ENCODE measurements at places on chromosomes 2 and 18. TPM values are rescaled to one million over a fixed set of nuclear protein-coding genes. Genes with fewer than 3 reads are reported as not detected.
A peak's percentile ranks its signal among the peaks of the same experiment; 100 is the strongest.

The MOCOS gene
- 0.16 TPM for total RNA-seq

The GNAL gene
- total RNA-seq = 1.1 TPM

The C2orf81 gene
- 7.5 TPM for total RNA-seq

The IL1B gene
- not detected for total RNA-seq

The TWIST2 gene
- not detected for total RNA-seq

DNA sequence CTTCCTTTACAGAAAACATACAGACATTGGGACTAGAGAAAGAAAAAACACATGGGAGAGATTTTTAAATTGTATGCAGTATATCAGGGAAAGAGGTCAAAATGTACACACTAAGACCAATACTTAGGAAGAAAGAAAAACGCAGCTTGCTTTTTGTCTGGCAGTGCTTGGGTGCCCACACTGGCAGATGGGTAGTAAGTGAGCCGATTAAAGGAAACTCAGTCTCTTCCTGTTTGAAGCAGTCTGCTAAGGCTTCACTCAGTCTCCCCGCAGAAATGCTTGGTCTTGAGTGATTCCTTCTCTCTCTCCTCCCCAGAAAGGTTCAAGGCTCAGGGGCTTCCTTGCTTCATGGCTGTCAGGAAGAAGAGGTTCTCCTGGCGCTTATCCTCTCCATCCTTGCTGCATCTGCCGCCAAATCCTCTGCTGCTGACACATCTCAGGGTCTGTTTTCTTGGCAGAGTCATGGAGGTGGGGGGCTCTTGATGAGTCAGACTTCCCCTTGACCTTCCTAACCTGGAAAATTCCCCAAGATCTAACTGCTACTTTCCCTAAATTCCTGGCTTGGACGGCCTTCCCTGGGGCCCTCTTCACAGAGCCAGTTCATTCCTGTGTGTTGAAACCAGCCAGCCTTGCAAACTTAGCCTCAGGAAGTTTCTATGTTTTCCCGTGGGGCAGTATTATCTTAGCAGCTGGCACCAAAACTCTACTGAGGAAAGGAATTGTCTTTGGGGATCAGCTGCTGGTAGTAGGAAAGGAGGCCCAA, 10.5 kb upstream of the TMSB10 start:
- DNase-seq = no peak

- DNase-seq = no peak
Observed at GRCh38 chr2:138058427-138058826, 94.2 kb downstream of the HNMT start.

DNA sequence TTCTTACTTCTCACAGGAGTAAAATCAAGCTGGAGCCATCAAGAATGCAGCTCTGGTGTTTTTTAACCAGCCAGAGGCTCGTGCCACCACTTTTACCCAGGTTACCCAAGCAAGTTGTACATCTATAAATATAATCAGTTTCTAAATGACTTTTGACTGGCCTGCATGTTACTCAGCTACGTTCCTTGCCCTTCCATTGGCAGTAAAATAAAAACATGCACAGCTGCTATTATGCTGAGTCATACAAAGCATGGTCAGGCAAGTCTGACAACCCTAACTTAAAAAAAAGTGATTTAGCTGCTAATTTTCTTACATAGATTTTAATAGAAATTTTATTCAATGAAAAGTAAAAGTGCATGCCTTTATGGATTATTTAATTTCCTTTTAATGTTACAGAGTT, 111.7 kb upstream of the CSRNP3 start:
- DNase-seq = no peak

DNA sequence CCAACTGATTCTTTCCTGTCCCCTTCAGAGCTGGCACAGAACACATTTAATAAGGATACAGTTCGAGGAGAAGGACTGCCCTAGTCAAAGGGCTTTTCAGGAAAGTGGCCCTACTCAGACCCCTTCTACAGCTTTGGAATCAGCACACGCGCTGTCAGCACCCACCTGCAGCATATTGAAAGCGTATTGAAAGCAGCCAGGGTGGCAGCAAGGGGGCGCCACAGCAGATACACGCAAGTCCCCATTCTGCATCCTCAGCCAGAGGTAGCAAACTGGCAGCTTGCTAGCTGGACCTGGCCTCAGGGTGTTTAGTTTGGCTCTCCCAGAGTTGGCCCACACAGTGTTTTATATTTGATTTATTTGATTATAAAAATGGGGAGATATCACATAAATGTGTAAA, 101.0 kb upstream of the NT5C1B start:
- DNase-seq = no peak

DNA sequence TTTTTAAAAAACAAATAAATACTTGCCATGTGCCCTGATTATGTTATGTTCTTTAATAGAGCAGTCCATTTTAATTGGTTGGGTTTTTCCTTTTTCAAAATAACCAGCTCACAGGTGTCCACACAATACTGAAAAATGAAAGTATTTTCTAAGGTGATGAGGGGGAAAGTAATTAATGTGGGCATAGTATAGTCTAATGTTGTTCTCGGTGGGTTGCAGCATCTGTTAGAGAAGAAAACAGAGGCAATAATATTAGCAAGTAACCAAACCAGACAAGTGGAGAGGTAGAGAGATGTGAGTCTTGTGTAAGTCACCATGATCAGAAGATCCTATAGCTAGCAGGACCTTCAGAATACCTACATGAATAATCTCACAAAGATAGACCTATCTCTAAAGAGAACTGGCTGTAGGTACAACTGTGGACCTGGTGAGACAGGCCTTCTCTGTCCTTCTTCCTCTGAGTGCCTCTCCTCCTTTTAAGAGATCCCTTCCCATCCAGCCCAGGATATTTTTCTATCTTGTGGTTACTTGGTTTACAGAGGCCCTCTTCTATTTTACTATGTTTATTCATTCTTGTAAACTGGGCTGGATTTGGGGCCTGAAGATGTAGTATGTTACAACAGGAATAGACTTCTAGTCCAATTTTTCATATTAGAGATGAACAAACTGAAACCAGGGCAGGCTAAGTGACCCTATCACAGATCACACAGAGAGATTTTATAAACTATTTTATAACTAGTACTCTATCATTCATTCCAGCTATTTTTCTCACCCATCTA, 67.1 kb upstream of the MSTN start:
- DNase-seq = no peak

- no peak for DNase-seq
Observed at GRCh38 chr2:214730800-214731407, 78.6 kb downstream of the BARD1 start.

DNA sequence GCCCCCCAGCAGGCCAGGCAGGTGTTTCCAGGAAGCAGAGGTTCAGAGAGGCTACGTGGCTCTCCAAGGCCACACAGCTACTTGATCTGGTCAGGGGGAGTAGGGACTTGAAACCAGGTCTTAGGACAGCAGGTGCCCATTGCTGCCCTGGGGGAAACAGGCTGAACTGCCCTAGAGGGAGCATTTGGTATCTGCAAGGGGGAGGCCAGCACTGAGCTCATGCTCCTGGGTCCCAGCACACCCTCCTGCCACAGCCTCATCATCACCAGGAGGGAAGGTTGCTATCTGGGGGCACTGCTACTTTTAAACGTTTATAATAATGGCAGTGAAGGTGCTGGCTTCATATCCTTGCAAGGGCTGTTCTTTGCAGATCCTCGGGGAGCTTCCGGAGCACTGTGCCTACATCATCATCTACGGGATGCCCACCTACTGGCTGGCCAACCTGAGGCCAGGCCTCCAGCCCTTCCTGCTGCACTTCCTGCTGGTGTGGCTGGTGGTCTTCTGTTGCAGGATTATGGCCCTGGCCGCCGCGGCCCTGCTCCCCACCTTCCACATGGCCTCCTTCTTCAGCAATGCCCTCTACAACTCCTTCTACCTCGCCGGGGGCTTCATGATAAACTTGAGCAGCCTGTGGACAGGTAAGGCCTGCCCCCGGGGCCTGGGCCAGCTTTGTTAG, 36.1 kb downstream of the ABCG8 start:
- DNase-seq = no peak

DNA sequence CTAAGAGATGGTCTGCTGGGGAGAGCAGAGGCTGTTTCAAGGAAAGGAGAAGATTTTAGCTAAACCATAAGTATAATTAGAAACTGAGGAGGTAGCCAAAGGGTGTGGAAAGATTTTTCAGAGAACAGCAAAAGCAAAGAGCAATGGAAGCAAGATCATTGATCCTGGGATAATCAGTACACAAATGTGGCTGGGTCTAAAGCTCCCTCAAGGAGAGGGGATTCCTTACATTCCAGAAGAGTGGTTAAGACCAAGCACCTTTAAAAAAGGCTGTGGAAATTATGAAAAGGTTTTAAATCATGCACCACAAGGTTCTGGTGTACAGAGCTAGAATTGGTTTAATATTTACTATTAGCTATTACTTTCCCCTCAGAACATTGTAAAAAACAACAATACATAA, 246.0 kb upstream of the UBE2E3 start:
- DNase-seq = no peak

DNA sequence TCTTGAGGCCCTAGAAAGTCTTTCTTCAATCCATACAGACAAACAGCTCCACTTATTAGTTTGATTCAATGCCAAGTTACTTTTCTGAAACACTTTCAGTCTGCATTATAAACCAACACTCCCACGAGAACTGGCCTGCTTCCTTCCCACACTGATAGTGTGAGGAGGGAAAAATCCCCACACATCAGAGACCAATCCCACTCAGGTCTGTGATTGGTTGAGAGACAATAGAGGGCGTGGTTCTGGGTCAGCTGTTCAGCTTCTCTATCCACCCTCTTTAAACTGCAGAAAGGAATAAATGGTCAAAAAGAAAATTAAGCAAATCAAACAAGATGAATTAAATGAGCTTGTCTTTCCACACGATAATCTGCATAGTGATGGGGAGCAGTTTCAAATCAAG, 152.5 kb downstream of the NRP2 start:
- no peak for DNase-seq

DNA sequence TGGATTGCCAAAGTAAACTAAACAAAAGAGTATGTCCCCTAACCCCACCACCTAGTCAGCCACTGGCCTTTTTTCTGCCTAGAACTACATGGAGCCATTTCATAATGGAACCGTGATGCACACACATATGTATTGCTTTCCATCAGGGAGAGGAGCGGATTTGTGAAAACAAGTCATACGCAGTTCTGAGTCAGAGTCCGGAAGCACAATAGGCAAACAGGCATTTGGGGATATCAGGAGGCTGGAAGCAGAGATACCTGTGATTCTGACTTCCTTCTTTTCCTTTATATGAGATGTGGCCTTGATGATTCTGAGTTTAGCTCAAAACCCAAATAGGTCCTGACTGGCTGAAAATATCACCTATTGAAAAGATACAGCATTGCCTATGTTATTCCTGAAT, 93.5 kb downstream of the TMEM163 start:
- no peak for DNase-seq

GRCh38 chr2:20225294-20226151, 593 bp upstream of the SDC1 start:
- DNase-seq = peak; percentile 53

DNA sequence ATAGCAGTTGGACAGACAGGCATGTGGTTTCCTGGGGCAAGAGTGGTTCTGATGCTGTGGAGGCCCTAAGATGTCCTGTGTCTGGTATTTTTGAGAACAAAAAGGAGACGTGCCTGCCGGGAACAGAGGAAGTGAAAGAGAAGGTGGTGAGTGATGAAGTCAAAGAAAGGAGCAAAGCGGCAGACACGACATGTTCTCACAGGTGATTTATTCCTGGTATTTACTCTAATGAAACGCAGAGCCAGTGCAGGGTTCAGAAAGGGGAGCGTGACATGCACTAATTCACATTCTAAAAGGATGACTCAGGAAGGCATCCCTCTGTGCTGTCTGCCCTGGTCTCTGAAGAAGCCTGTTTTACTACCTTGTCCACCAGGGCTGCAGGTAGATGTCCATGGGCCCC, 211.0 kb downstream of the KCNE4 start:
- no peak for DNase-seq

GRCh38 chr2:103435010-103435409, 673.2 kb downstream of the TMEM182 start:
- no peak for DNase-seq

DNA sequence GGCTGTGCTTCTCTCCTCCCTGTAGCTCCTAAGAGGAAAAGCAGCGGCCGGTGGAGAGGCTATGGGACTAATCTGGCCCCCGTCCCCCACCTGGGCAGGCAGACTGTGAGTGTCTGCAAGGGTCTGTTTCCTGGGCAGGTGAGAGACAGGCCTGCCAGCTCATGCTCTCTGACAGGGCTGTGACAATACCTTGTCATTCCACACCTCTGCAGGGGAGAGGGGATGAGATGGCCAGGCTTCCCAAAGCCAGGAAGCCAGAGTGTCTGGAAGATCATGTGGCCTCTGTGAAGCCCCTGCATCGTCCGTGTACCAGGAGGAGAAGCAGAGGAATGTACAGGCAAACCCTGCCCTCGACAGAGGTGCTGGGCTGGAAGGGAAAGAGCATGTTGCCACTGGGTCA, 142.5 kb upstream of the GATA6 start:
- no peak for DNase-seq

DNA sequence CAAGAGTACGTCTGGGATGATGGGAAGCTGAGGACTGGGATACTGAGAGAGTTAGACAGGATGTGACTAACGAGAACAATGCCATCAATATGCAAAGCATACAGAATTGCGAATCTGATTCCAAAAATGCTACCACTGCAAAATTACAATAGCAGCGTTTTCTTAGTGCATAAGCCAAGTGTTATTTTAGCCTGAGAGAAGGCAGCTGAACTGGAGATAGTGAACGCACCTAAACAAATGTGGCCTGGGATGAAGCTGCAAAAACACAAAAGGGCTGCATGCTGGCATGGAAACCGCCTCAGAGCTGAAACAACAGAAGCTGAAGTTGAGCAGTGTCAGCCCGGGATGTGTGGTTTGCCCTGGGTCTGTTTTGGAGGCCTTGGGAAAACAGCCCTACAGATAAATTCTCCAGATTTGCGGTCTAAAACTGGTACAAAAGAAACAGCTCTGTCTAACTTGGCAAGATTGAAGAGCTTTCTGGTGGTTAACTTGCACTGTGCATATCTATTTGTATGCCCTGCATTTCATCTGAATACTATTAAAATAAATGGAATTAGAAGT, 45.5 kb downstream of the LYPD6 start:
- DNase-seq = no peak

DNA sequence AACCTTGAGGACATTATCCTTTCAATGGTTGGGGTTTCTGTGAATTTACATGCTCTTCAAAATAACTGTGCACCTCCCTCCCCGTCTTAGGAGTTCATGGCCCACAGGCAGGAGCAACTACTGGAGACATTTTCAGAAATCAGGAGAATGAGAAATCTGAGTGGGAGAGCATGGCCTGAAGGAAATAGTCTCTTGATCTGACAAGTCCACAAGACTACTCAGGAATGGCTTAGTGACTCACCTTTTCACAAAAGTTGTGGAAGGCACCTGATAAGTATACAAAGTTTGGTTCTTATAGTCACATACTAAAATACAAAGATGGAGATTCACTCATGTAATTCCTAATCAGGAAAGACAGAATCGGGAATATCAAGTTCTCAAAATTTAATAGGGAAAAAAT, 83.6 kb upstream of the NCKAP5 start:
- DNase-seq = no peak

DNA sequence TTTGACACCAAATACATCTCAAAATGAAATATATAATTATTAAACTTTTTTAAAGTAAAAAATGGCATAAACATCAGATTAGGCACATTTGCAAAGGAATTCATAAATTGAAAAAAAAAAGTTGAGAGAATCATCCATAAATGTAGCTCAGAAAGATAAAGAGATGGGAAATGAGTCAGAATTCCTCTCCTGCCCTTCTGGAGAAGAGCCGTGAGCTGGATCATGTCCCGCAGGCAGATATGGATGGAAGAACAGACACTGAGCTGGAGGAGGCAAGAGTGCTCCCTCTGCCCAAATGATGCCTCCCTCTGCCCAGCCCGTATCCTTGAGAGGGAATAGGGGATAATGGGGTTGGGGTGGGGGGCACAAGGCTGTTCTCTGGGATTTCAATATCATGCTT, 190.9 kb downstream of the TFCP2L1 start:
- no peak for DNase-seq

- no peak for DNase-seq
Observed at GRCh38 chr2:205759257-205759656, 77.0 kb downstream of the NRP2 start.

All from naive thymus-derived CD8-positive, alpha-beta T cell (primary cell).